ENCODE measurements at places on chromosomes 4 and X. TPM values are rescaled to one million over a fixed set of nuclear protein-coding genes. Genes with fewer than 3 reads are reported as not detected.

GRCh38 chr4:118373614-118374255 lies 20.9 kb upstream of the PRSS12 start:
- no peak overlapping the region for H3K4me3 ChIP-seq
- H3K27ac ChIP-seq = no peak overlapping the region
- H3K36me3 ChIP-seq = no peaks in the 10 kb centered on the region
- no peaks in the 10 kb centered on the region for H3K4me1 ChIP-seq
- H3K27me3 ChIP-seq = no peaks in the 10 kb centered on the region

GRCh38 chr4:179843370-179843769 lies 2399.8 kb upstream of the TENM3 start:
- H3K36me3 ChIP-seq = no peaks in the 10 kb centered on the region
- no peak for DNase-seq
- H3K4me3 ChIP-seq = no peak overlapping the region
- no peaks in the 10 kb centered on the region for H3K4me1 ChIP-seq

DNA sequence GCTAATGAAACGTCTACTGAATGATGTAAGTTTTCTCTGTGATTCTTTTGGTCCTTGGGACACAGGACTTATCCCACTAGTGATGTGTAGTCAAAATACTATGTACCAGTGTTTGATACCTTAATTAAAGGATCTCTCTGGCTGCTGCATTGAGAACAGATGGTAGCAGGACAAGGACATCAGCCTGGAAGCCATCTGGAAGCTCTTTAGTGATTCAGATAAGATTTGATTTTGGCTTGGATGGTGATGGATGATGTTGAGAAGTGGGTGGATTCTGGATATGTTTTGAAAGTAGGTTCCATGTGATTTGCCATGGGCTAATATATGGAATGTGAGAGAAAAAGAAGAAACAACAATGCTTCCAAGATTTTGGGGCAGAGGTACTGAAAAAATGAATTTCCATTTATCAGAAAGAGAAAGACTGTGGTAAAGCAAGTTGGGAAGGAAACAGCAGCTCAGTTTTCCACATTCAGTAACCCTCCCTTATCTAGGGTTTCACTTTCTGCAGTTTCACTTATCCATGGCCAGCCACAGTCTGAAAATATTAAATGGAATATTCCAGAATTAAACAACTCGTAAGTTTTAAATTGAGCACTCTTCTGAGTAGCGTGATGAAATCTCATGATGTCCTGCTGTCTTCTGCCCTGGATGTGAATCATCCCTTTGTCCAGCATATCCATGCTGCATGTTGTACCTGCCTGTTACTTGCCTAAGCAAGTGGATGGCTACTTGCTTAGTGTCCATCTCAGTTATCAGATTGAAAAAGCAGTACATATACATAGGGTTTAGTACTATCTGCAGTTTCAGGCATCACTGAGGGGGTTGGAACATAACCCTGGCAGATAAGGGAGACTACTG lies 15.6 kb downstream of the CD38 start:
- no peaks in the 10 kb centered on the region for H3K36me3 ChIP-seq
- no peaks in the 10 kb centered on the region for H3K4me1 ChIP-seq
- H3K4me3 ChIP-seq = no peak overlapping the region
- DNase-seq = no peak
- no peaks in the 10 kb centered on the region for H3K27me3 ChIP-seq
- H3K27ac ChIP-seq = no peak overlapping the region

DNA sequence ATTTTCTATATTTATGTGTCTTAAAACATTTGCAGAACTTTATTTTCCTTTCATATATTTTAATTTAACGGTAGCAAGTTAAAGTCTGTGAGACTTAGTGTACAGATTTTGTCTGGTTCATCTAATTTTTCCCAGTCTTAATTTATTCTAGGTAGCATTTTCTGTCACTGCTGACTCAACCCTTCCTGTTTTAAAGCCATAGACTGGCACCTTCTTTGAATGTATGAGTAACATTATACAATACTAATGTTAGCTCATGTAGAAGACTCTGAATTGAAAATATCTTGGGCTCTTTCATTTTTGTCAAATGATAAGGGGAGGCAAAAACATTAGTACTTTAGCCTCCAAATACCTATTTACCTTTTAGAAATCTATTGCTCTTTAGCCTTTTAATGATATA lies 43.6 kb downstream of the BLTP1 start:
- H3K4me3 ChIP-seq = no peak overlapping the region
- no peak overlapping the region for H3K27ac ChIP-seq
- DNase-seq = no peak
- H3K4me1 ChIP-seq = no peaks in the 10 kb centered on the region
- H3K27me3 ChIP-seq = no peaks in the 10 kb centered on the region
- peaks cover 34% of the 10 kb centered on the region for H3K36me3 ChIP-seq

ZNF674 gene
- 6.9 TPM for total RNA-seq

DNA sequence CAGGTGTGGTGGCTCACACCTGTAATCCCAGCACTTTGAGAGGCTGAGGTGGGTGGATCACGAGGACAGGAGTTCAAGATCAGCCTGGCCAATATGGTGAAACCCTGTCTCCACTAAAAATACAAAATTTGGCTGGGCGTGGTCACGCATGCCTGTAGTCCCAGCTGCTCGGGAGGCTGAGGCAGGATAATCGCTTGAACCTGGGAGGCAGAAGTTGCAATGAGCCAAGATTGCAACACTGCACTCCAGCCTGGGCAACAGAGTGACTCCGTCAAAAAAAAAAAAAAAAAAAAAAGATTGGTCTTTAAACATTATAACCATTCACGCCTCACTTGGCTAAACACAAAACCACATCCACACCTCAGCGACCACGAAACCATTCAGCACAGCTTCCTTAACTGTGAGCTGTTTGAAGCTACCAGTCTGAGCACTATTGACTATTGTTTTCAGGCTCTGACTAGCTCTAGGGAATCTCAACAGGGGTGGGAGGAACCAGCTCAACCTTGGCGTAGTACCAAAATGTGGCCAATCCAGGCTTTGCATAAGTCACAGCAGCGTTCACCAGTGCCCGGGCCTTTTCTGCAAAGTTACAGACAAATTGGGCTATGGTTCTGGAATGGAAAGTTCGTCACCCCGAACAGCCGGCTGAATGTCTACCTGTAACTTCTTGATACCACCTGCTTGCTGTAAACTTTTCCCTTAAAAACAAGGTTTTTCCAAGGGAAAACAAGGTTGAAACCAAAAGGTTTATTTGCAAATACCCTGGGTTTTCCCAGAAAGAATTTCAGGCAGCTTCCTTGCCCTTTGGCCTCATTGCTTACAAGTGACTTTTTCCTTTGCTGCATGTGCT lies 73.6 kb upstream of the DHX15 start:
- H3K36me3 ChIP-seq = no peaks in the 10 kb centered on the region
- no peak overlapping the region for H3K27ac ChIP-seq
- no peak overlapping the region for H3K4me3 ChIP-seq
- no peak for DNase-seq
- H3K27me3 ChIP-seq = no peaks in the 10 kb centered on the region
- no peaks in the 10 kb centered on the region for H3K4me1 ChIP-seq

CLDN22 gene
- total RNA-seq = not detected

REELD1 gene
- total RNA-seq = 1.5 TPM

- no peaks in the 10 kb centered on the region for H3K4me1 ChIP-seq
- no peak overlapping the region for H3K4me3 ChIP-seq
- no peak for DNase-seq
- no peak overlapping the region for H3K27ac ChIP-seq
- H3K27me3 ChIP-seq = no peaks in the 10 kb centered on the region
Observed at GRCh38 chr4:45438047-45438446, 685.8 kb downstream of the GABRG1 start.

GRCh38 chrX:135544338-135544948 lies 24.0 kb downstream of the INTS6L start:
- peaks cover 14% of the 10 kb centered on the region for H3K36me3 ChIP-seq
- H3K27ac ChIP-seq = no peak overlapping the region
- H3K4me3 ChIP-seq = no peak overlapping the region
- peak; percentile 11 for DNase-seq
- H3K27me3 ChIP-seq = no peaks in the 10 kb centered on the region
- H3K4me1 ChIP-seq = peaks cover 7% of the 10 kb centered on the region

GRCh38 chrX:68343551-68343950 lies 89.7 kb downstream of the OPHN1 start:
- H3K36me3 ChIP-seq = no peaks in the 10 kb centered on the region
- no peak for DNase-seq
- H3K4me1 ChIP-seq = no peaks in the 10 kb centered on the region
- no peak overlapping the region for H3K4me3 ChIP-seq

- no peaks in the 10 kb centered on the region for H3K4me1 ChIP-seq
- H3K4me3 ChIP-seq = no peak overlapping the region
- H3K36me3 ChIP-seq = no peaks in the 10 kb centered on the region
- H3K27me3 ChIP-seq = no peaks in the 10 kb centered on the region
Observed at GRCh38 chrX:84064814-84065213, 123.2 kb downstream of the RPS6KA6 start.

GRCh38 chrX:37846141-37846540 lies 1.2 kb downstream of the DYNLT3 start:
- no peaks in the 10 kb centered on the region for H3K27me3 ChIP-seq
- peak overlapping the region; percentile 96 for H3K27ac ChIP-seq
- DNase-seq = peak; percentile 5
- peaks cover 4% of the 10 kb centered on the region for H3K4me1 ChIP-seq
- no peaks in the 10 kb centered on the region for H3K36me3 ChIP-seq

DNA sequence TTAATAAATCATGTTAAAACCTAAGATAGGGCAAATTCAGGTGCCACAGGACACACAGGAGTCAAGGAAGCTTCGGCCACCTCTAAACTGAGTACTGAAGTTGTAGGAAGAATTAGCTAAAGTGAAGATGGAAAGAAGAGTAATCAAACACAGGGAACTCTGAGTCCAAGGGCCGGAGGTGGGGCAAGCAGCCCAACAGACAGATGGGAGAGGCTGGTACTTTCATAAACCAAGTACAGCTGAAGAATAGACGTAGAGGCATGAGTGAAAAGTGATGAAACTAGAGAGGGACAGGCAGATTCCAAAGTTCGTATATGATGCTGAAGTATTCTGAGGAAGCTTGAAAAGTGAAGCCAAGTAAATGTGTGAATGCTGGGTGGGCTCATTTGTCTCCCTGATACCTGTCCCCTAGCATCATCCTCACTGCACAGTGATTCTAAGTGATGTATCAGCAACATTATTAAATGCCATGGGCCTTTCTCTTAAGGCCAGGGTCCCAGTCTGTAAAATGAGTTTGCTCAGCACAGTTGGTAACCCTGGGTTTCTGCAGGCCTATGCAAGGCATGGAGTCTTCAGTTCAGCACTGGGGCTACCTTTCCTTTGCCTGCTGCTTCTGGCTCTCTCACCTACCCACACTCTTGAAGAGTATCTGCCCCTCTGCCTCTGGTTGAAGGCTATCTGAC lies 203.3 kb downstream of the NR3C2 start:
- no peaks in the 10 kb centered on the region for H3K4me1 ChIP-seq
- no peak for DNase-seq
- no peak overlapping the region for H3K27ac ChIP-seq
- H3K36me3 ChIP-seq = no peaks in the 10 kb centered on the region
- H3K27me3 ChIP-seq = no peaks in the 10 kb centered on the region
- no peak overlapping the region for H3K4me3 ChIP-seq

GRCh38 chr4:98864560-98864959 lies 64.4 kb downstream of the EIF4E start:
- H3K27me3 ChIP-seq = no peaks in the 10 kb centered on the region
- no peak overlapping the region for H3K27ac ChIP-seq
- H3K4me1 ChIP-seq = no peaks in the 10 kb centered on the region

DNA sequence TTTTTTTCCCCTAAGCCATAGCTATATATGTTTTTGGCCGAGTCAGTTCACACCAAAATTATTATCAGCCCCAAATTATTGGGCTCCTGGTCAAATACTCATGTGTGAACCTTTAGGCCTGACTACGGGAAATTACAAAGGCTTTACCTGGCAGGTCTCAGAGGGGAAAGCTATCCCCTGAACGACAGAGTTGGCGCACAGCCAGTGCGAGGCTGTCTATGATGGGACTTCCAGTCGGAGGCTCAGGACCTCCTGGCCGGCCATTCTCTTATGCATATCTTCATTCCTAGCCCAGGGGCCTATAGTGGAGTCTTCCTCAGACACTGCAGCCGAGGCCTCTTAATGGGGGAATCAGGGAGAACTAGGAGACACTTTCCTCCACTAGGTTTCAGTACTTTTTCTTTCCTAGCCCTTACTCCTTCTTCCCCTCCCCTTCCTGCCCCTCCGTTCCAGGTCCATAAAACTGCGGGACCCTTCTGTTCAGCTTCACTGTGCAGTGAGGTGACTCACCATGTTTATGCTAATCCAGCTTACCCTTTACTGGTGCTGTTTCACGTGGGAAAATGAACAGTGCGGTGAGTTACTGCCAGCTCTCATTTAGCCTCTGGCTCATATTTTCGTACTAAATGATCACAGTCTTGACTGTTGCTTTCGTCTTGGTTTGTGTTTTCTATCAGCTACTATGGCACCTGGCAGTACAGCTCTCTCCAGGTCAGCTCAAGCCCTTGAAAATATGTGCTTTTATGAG lies 533.9 kb downstream of the FSTL5 start:
- H3K4me1 ChIP-seq = no peaks in the 10 kb centered on the region
- no peaks in the 10 kb centered on the region for H3K36me3 ChIP-seq
- DNase-seq = no peak
- H3K4me3 ChIP-seq = no peak overlapping the region
- no peaks in the 10 kb centered on the region for H3K27me3 ChIP-seq

- H3K27ac ChIP-seq = no peak overlapping the region
- H3K36me3 ChIP-seq = no peaks in the 10 kb centered on the region
- no peak overlapping the region for H3K4me3 ChIP-seq
- no peak for DNase-seq
- H3K27me3 ChIP-seq = no peaks in the 10 kb centered on the region
Observed at GRCh38 chr4:179762840-179763239, 2320.6 kb upstream of the AGA start.

GRCh38 chr4:80035336-80035735 lies 37.7 kb downstream of the ANTXR2 start:
- no peaks in the 10 kb centered on the region for H3K4me1 ChIP-seq
- DNase-seq = no peak
- no peaks in the 10 kb centered on the region for H3K27me3 ChIP-seq
- H3K27ac ChIP-seq = no peak overlapping the region
- no peaks in the 10 kb centered on the region for H3K36me3 ChIP-seq
- H3K4me3 ChIP-seq = no peak overlapping the region

TLR1 gene
- total RNA-seq = 11.8 TPM

NPFFR2 gene
- not detected for total RNA-seq

DNA sequence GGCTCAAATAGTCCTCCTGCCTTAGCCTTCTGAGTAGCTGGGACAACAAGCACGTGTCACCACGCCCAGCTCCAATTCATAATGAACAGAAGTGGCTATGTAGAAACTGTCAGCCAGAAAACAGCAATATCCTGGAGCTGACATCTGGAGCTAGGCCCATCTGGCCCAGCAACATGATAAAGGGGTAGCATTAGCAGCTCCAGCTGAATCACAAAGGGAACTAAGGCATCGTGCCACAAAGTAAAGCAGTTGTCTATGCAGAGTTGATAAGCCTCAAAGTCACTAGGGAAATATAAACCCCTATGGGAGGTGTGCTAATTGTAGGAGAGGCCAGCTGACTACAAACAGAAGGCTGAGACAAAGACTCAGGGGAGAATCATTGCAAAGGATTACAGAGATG lies 270.5 kb upstream of the GPC4 start:
- no peak overlapping the region for H3K27ac ChIP-seq
- no peaks in the 10 kb centered on the region for H3K27me3 ChIP-seq
- DNase-seq = no peak
- no peak overlapping the region for H3K4me3 ChIP-seq

- no peaks in the 10 kb centered on the region for H3K4me1 ChIP-seq
- H3K27me3 ChIP-seq = no peaks in the 10 kb centered on the region
- H3K27ac ChIP-seq = no peak overlapping the region
- no peak for DNase-seq
- H3K4me3 ChIP-seq = no peak overlapping the region
Observed at GRCh38 chr4:186342582-186342981, 76.6 kb downstream of the F11 start.

CLNK gene
- not detected for total RNA-seq

- H3K4me1 ChIP-seq = no peaks in the 10 kb centered on the region
- no peak overlapping the region for H3K27ac ChIP-seq
- no peak for DNase-seq
- no peak overlapping the region for H3K4me3 ChIP-seq
- no peaks in the 10 kb centered on the region for H3K27me3 ChIP-seq
- H3K36me3 ChIP-seq = no peaks in the 10 kb centered on the region
Observed at GRCh38 chr4:107734120-107734519, 14.1 kb upstream of the PAPSS1 start.
